NCI-H774 (cell line): ENCODE measurements at places on chromosomes 2 and 18.

GRCh38 chr2:241150660-241151530 lies 628 bp downstream of the PPP1R7 start:
- DNase-seq: no peak

GRCh38 chr2:111617299-111618225 lies 266.4 kb downstream of the ANAPC1 start:
- no peak for DNase-seq

GRCh38 chr2:20371323-20372025 lies 20.8 kb upstream of the PUM2 start:
- no peak for DNase-seq

DNA sequence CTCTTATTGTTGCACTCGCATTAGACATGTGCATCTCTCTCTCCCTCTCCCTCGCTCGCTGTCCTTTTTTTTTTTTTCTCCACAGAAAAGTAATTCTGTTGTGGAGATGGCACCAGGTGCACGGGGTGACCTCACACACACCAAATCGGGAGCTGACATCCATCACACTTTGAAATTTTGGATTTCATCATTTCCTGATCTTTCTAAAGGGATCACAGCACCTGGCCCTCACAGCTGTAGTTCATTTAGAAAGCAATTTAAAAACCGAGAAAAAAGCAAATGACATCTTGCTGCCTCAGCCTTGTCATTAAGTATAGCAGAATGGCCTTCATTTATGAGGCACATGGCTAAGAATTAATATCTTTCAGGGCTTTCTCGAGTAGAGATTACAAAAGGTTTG lies 717.2 kb downstream of the RNF144A start:
- DNase-seq: peak; percentile 91

GRCh38 chr2:99537910-99538485 lies 48.2 kb upstream of the REV1 start:
- DNase-seq: no peak

- DNase-seq: no peak
Measured at GRCh38 chr18:926946-927345, 22.3 kb downstream of the ADCYAP1 start.

DNA sequence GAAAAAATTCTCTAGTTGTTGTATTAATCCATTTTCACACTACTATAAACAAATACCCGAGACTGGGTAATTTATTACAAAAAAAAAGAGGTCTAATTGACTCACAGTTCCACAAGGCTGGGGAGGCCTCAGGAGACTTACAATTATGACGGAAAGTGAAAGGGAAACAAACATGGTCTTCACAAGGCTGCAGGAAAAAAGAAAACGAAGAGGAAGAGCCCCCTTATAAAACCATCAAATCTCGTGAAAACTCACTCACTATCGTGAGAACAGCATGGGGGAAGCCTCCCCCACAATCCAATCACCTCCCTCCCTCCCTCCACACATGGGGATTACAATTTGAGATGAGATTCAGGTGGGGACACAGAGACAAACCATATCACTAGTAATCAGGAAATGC lies 61.7 kb upstream of the SPTBN1 start:
- no peak for DNase-seq

DNA sequence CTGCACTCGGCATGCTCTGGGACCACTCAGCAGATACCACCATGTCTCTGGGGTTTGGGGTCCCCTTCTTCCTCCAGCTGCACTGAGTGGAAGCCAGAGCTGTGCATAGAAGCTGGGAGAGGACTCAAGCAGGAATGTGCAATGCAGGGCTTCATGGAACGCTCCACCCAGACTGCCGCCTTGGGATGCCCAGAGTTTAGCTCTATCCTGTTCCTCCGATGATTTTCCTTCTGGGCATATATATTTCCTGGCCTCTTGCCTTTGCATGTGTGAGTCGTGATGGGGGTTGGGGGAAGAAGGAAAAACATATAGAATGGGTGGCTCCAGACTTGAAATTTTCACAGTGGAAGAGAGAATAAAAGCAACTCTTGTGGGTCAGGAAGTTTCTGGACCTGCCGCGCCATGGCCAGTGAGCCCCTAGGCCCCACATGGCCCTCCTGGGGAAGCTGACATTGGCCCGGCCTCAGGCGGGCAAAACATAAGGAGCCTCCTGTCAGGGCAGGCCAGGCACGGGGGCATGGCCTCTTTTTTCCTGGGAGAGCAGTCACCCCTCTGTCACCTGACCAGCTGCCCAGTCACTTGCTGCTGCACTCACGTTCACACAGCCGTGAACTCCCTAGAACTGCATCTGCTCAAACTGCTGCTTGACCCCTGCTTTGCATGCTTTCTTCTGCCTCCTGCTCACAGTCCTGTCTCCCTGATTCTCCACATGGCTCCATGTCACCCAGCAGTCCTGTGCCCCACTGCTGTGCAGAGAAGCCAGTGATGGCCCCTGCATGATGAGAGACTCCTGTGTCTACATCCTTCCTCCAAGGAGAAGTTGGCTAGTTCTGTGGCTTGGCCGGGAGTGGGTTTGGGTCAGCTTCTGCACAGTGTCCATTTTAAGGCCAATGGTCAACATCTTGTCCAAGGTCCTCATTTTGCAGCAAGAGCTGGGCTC lies 197.8 kb downstream of the CTIF start:
- no peak for DNase-seq

DNA sequence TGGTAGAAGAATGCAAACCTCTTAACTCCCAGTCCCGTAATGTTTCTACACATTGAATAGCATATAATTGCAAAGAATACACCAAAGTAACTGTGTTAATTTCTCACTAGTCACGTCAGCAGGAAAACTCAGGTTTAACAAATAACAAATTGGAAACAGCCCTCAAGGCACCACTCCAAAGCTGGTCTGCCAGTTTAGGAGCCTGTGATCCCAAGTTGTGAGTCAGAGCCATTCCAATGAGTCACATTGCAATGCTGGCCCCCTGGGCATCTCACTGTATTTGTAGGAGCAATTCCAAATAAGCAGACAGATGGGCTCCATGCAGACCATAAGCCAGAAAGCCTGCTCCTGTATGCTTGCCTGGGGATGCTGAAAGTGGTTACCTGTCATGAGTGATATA lies 143.2 kb upstream of the SETBP1 start:
- DNase-seq: no peak

DNA sequence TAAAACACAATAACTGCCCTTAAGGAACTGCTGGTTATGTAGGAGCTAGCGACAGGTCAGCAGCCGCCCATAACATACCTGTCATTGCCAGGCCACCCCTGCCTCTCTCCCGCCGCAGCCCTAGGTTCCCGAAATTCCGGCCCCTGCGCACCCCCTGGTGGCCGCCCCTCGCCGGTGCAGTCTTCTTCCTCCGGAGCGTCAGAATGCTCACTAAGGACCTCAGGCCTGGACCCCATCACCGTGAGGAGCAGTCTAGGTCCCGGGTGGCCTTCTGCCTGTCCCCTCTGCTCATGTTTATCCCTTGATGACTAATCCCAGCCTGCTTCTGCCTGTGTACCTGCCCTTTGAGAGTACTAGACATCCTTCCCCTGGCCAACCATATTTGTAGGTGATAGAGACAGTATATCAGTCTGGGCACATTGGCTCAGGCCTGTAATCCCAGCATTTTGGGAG lies 115.7 kb upstream of the SLC1A4 start:
- peak; percentile 43 for DNase-seq

- no peak for DNase-seq
Measured at GRCh38 chr2:241271706-241272302, 43.7 kb downstream of the HDLBP start.

DNA sequence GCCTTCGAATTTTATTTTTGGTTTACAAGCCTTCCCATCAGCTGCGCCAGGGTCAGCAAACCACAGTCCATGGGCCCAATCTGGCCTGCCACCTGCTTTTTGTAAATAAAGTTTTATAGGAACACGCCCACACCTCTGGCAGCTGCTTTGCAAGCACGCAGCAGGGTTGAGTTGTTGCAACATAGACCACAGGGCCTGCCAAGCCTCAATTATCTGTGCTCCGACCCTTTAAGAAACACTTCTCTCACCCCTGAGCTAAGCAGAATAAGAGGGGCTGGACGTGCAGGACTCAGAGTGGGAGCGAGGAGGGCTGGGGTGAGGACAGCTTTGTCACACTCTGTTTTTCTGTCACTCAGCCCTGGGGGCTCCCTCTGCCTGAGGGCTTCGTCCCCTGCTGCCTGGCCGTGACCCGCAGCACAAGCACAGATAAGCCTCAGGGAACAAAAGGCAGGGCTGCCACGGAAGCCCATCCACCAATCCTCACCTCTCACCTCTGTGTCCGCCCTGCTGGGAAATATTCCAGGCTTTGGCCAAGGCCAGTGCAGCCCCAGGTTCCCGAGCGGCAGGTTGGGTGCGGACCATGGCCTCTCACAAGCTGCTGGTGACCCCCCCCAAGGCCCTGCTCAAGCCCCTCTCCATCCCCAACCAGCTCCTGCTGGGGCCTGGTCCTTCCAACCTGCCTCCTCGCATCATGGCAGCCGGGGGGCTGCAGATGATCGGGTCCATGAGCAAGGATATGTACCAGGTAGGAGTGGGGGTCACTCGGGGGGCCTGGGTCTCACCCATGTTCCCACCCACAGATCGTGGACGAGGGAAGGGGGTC lies at the start of gene AGXT:
Gene AGXT, plus strand, starts transcription at position 539 of the 823 bp plus-strand sequence. Its CDS starts 42 bp downstream, at position 581.
- peak; percentile 55 for DNase-seq

- no peak for DNase-seq
Measured at GRCh38 chr2:110120171-110121051, 4.8 kb upstream of the MALL start.

GRCh38 chr2:188292348-188293239 lies 920 bp downstream of the GULP1 start:
- DNase-seq: peak; percentile 62

DNA sequence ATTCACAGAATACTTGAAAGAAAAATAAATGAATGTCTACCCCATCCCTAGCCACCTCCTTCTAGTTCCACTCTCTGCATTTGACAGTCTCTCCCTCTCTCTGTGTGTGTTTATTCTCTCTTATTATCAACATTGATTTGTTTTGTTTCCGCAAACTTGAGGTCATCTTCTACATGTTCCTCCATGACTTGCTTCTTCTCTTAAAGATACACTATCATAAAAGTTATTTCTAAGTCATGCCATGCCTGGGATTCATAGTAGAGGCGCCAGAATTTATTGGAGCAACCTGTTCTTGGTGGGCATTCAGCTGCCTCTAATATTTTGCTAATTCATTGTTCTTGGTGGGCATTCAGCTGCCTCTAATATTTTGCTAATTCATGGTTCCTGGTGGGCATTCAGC lies 58.9 kb upstream of the SMAD7 start:
- no peak for DNase-seq

DNA sequence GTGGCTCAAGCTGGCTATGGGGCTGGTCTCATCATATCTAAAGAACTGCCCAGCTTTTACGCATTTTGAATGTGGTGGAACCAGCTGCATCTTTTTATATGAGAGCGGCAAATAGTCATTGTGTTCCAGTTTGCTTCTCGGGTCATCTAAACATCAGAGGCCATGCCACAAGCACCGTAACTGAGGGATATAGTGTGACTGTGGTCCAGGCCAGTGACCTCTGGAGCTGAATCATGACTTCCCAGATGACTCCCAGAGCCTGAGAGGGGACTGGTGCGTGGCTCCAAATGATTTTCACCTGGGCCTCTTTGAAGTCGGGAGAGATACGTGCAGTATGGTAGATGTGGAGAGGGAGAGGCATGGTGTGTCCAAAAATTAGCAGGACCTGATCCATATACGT lies 271.0 kb downstream of the NEDD4L start:
- DNase-seq: no peak

DNA sequence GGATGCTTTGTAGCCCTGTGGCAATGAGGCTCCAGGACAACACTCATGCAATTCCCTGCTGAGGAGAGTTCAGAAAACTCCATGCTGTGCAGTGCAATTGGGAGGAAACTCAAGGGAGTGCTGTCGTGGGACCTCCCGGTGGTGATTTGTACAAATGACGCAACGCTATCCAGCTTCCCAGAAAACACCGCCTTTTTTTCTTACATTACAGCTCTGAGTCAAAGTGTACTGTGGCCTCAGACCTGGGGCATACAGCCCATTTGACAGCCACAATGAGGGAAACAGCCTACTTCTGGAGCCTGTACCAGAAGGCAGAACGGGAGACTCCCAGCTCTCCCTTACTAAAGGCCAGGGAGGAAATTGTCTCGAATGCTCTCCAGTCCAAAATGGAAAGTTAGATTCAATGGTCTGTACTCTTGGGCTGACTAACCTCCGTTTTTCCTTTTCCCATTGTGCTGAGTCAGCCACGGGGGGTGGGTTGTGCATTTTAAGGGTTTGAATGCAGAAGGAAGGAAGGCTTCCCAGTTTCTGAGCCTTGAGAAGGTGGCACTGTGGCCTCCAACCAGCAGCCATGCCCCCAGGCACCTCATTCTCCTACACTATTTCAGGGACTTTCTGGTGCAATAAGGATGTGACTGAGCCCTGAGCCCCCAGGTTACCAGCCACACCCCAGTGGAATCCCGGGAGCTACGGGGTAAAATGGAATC lies 16.4 kb upstream of the CYP1B1 start:
- DNase-seq: no peak

DNA sequence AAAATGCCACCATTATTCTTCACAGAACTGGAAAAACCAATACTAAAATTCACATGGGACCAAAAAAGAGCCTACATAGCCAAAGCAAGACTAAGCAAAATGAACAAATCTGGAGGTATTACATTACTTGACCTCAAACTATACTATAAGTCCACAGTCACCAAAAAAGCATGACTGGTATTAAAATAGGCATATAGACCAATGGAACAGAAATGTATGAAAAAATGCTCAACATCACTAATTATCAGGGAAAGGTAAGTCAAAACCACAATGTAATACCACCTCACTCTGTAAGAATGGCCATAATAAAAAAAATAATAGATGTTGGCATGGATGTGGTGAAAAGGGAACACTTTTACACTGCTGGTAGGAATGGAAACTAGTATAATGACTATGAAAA lies 158.6 kb downstream of the CDH2 start:
- no peak for DNase-seq

DNA sequence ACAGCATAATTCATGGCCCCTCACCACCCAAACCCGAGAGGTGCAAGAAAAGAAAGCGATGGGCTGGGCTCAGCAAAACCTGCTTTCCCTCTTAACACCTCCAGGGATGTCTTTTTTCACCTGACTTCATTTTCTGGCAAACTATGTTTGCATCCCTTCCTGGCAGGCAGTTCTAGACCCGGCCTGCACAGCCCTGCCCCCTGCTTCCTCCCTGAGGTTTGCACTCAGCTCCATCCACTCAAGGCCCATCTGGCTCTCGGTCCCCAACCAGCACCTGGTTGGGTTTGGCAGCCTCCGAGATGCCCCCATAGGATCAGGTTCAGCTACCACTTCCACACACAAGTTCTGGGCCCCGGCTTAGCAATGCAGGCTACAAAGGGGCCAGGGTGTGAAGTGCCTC lies 185.7 kb downstream of the SMAD7 start:
- DNase-seq: no peak

DNA sequence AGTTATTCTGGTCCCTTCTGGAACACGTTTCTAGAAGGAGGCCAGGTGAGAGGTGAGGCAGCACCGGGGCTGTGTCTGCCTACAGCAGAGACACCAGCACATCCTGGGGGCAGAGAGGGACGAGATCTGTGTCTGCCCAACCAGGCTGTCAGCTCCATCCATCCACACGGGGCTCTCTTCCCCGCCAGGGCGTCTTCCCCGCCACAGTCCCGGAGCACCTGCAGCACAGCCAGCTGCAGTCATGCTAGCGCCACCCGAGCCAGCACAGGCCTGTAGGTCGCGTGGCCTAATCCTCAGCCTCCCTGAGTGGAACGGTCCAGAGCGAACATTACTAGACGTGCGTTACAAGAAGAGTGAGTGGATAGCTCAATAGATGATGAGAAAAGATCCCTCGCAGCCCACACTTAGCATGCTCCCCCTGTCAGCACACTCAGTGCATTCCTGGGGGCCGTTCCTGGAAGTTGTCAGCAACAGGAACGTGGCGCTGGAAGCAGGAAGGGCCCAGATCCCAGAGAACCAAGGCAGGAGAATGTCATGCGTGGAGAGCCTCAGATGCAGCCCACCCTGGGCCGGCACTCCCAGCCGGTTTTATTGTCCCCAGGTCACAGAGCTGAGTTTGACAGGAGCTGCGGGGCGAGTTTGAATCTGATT lies 179.0 kb downstream of the TWIST2 start:
- no peak for DNase-seq
